H54 (cell line): ENCODE measurements at places on chromosomes 7 and 10.

GRCh38 chr7:106041140-106041717 is 70.9 kb downstream of the SYPL1 start:
- peak; percentile 62 for DNase-seq

DNA sequence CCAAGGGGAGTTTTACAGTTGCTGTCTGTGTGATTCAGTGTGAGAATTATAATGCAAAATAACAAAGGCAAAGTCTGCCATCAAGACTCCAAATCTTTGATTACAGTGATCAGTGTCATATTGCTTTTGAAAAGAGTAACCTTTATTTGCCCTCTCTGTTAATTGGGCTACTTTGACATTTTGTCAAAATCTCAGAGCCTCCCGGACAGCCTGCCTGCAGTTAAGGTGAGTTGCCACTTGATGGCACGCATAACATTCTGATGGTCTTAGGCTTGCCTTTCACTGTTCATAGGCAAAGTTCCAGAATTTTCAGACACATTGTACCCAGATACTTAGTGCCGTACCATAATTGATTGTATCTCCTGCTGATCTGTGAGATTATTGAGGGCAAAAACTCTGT is 253.5 kb downstream of the ABCA13 start:
- DNase-seq = no peak

DNA sequence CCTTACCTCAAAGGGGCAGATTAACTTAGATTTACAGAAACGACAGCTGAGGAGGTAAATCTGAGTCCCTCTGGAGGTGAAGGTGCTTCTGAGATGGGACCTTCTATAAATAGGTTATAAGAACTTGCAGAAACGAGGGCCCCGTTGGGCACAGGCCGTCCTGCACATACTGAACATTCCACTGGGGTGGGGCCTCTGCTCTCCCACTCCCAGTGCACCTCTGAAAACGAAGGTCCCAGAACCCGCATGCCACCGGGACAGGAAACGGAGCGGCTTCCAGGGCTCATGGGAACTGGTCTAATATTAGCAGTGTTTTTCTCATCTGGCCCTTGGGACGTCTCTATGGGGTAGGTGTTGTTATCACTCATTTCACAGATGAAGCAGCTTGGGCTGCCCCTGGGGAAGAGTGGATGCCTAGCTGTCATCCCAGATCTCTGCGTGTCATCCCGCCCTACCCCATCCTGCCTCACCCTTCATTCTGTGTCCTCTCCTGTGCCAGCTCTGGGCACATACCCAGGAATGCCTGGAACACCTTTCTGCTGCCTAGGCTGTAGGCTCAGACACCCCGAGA is 19.6 kb downstream of the C10orf62 start:
- no peak for DNase-seq

- DNase-seq = no peak
Observed at GRCh38 chr7:107996072-107996882, 6.7 kb downstream of the LAMB1 start.

- DNase-seq = no peak
Observed at GRCh38 chr10:57654856-57655255, 612.8 kb downstream of the IPMK start.

GRCh38 chr7:38224392-38224791 is 46.3 kb downstream of the STARD3NL start:
- no peak for DNase-seq

GRCh38 chr10:78066728-78067430 is 33.2 kb downstream of the RPS24 start:
- DNase-seq = no peak

- DNase-seq = no peak
Observed at GRCh38 chr10:23200997-23201652, 9.0 kb downstream of the PTF1A start.

- no peak for DNase-seq
Observed at GRCh38 chr10:8919280-8919679, 864.8 kb downstream of the GATA3 start.

DNA sequence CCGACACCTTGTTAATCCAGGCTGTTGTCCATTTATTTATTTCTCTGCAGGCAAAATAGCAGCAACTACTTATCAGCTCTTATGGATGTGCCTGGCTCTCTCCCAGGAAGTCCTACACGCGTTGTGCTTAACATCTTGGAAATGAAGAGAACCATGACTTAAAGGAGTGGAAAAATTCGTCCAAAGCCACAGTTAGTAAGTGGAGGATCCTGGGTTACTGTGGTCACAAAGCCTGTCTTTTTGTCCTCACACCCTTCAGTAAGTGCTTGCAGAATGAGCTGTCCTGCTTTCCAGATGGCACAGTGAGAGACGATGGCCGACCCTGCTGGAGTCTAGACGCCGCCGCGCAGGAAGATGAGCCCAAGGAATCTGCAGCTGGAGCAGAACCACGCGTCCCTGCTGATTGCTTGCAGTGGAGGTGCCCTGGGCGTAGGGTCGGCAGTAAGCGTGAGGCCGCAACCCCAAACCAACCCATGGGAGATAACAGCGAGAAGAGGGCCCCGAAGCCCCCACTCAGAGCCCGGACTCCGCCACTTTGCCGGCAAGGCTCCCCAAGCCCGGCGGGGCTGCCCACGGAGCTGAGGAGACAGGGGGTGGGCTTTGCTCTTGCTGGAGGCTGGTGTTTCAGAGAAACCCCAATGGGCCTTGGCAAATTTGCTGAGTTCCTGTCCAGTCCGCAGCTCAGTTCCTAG is 178.6 kb downstream of the CXCL12 start:
- DNase-seq = no peak

DNA sequence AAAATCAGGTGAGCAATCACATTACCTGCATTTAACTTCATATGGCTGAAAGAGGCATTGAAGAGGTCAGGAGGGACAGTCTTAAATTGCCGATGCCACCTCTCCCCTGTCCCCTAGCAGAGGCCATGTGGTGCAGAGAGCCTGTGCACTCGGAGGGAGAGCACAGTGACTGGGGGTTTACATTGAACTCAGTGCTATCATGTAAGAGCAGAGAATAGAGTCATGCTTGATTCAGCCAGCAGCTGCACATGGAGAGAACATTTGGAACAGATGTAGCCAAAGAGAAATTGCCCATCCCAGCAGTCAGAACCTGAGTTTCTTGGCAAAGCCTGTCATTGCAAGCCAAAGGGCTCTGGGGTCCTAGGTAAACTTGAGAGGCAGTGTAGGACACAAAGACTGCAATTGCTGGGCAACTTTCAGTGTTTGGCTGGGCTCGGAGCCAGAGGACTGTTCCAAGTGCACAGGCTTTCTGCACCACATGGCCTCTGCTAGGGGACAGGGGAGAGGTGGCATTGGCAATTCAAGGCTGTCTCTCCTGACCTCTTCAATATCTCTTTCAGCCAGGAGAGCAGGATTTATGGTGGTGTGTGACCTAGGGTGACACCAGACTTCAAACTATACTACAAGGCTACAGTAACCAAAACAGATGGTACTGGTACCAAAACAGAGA is 267.1 kb downstream of the REEP3 start:
- no peak for DNase-seq

DNA sequence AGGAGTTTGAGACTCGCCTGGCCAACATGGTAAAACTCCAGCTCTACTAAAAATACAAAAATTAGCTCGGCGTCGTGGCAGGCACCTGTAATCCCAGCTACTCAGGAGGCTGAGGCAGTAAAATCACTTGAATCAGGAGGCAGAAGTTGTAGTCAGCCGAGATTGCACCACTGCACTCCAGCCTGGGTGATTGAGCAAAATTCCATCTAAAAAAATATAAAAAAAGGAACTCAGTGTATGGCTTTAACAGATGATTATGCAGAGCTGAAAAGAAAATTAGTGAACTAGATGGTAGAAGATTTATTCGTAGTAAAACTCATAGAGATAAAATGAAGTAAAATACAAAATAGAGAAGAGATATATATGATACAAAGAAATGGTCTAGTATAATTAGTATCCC is 12.6 kb upstream of the CNOT4 start:
- no peak for DNase-seq

GRCh38 chr10:17669185-17669872 is 25.4 kb downstream of the STAM start:
- no peak for DNase-seq

GRCh38 chr10:102649797-102650654 is 5.7 kb downstream of the TRIM8 start:
- DNase-seq = no peak
